GM06990 (cell line): ENCODE measurements at places on chromosomes 16 and 17.

GRCh38 chr17:28725660-28726225 lies 290 bp downstream of the TLCD1 start:
- no peak for DNase-seq

DNA sequence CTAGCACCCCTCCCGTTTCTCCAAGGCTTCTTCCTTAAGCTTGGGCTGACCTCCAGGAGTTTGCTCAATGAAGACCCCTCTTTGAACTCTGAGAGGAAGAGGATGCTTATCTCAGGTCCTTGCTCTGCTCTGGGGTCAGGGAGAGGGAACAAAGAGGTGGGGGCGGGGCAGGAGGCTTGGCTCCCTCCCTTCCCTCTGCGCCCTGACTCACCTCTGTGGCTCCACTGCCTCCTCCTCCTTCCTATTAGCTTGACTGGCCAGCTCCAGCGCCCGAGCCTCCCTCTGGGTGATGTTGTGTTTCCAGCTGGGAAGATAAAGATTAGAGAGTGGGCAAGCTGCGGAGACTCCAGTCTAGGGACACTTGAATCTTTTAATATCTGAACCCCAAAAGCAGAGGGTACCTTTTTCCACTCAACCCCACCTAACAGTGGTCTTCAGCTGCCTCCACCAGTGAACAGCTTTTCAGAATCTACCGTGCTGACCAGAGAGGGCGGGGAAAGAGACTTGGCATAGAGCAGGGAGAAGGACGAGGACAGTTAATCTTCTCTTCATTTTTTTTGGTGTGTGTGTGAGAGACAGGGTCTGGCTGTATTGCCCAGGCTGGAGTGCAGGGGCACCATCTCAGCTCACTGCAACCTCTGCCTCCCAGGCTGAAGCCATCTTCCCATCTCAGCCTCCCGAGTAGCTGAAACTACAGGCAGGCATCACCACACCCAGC lies 6.7 kb downstream of the GIP start:
- DNase-seq: no peak

- DNase-seq: no peak
These were observed 14.3 kb downstream of the PRCD start for GRCh38 chr17:76554131-76554530.

DNA sequence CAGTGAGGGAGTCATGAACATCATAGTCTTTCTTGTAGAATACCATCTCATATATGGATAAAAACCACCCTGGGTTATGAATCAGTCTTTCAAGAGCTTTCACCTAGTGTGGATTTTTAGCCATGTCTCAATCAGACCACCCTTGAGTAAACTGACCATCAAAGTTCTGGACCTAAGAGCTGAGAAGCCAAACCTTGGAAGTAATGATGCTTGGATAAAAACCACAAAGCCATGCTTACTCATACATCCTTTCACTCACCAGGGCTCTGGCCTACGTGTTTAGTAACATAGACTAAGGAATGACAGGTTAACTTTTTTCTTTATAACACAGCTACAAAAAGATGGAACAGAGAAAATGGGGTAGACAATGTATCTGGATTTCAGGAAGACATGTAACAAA lies 167.2 kb downstream of the STX8 start:
- no peak for DNase-seq

DNA sequence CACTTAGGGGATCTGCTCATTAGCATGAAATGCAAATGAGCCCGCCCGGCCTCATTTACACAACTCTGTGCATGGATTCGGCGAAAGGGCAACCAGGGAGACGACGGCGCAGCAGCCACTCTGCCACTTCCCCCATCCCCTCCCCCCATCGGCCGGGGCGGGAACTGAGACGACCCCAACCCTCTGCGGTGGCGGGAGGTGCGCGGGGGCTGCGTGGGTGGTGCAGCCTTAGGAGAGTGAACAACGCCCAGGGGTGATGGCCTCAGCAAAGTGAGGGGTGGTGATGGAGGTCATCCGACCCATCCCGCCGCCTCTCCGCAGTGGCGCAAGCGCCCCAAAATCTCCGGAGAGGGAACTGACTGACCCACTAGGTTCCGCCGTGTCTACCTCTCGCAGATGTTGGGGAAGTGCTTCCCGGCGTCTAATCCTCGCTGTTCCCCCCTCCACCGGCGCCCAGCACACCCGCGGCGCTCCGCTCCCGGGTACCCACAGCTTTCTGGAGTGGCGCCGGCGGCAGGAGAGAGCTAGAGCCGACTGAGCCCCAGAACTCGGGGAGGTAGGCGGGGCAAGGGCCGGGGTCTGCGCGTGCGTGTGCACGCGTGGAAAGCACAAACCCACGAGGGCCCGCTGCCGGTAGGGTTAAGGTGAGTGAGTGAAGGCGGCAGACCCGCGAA lies 1.4 kb upstream of the CACNA1G start:
- DNase-seq: no peak

DNA sequence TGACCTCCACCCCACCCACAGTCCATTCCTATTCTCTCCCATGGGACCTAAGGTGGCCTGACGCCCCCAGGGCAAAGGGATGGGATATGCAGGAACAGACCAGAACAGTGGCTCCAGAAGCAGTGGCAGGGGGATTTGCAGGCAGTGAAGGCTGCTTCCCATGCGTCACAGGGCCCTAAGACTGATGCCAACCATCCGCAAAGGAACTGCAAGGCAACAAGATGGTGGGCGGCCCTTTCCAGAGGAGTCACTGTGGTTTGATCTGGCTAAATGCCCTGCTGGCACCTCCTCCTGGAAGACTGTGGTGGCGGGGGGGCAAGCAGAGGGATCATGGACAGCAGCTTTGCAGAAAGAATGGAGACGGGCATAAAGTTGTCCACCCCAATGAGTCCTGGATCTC lies 4.4 kb upstream of the SLC39A11 start:
- DNase-seq: no peak

DNA sequence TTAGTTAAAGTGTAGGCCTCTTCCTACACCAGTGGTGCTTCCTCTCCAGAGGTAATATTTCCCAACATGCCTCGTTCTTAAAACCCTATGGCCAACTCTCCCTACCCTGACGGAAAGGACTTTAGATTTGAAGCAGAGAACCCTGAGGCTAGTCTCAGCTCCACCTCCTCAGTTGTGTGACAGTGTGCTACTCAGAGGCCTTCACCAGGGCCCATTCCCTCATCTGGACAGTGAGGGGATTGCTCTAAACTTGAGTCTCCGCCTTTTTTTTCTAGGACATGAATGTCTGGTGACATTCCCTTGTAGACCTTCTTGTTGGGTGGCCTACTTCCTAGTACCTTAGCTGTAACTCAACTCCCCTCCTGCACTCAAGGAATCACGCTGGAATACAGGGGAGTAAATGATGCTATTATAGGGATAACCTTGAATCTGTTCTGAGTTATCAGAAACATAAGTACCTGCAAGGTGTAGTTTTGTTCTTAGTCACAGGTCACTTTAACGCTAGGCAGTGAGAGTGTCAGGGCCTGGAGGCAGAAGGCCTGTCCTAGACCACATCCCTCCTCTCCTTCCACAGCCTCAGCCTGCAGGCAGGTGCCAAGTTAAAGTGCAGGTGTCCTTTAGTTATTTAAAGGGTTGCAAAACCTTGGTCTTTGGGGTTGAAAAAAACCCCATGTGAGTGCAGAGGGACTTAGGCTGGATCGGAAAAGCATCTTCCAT lies 26.9 kb downstream of the LDHD start:
- no peak for DNase-seq

DNA sequence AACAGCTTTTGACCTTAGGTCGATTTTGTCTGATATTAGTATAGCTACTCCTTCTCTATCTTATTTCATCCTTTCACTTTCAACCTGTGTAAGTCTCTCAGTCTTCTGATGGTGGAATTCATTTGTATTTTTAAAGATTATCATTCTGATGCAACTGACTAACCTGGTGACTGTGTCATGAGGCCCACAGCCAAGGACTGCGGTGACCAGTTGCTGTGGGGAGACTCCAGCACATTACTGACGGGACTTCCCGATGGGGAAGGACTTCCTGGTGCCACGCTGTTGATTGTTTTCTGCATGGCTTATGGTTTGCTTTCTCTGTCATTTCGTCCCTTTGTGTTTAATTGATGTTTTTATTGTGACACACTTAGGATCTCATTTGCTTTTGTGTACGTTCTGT lies 34.2 kb downstream of the RMI2 start:
- DNase-seq: peak; percentile 72

DNA sequence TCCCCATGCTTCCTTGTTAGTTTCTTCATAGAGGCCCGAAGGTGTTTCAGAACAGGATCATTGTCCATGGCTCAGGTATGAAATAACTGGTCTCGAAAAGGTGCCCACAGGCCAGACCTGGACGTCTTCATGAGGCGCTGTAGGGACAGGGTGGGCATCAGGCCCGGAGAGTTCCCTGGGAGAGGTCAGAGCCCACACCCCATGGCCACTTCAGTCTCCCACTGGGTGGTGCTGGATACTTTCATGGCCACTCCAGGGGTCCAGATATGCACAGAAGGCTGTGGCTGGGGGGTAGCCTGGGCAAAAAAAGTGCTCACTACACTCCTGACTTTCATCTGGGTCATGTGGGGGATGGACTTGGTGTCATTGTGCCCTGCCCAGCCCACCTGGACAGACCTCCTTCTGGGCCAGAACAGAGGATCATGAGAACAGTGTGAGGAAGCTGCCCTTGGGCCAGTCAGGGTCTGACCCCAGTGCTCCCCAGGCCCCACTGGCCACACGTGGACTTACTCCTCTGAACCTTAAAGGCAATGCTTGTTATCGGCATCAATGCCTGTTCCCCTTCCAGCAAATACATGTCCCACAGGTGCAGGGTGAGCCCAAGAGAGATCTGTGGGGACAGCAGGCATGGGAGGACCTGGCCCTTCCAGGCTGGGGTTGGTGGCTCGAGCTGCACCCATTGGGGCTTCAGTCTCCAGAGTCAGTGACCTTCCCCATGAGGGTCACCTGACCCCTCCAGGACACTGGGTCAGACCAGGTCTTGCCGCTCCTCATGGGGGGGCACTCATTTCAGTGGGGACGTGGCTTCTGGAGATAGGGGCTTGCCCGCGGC lies 36.9 kb downstream of the LGALS9 start:
- no peak for DNase-seq

GRCh38 chr17:4161967-4162305 lies 18.9 kb downstream of the CYB5D2 start:
- DNase-seq: no peak

DNA sequence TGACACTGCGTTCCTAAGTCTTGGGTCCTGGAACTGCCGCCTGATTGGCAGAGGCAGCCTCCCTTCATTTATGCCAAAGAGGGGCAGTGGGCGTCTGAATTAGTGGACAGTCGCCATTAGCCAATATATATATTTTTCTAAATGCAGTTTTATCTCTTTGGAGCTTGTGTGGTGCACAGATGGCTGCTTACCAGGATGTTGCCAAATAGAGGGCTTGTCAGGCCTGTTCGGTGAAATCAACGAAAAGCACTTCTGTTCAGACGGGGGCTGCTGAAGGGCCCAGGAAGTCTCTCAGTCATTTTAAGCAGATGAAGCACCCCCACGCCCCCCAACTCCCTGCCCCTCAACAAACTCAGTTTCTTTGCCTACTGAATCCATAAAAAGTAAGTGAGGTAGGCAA lies 66.0 kb downstream of the RAP1GAP2 start:
- DNase-seq: no peak

DNA sequence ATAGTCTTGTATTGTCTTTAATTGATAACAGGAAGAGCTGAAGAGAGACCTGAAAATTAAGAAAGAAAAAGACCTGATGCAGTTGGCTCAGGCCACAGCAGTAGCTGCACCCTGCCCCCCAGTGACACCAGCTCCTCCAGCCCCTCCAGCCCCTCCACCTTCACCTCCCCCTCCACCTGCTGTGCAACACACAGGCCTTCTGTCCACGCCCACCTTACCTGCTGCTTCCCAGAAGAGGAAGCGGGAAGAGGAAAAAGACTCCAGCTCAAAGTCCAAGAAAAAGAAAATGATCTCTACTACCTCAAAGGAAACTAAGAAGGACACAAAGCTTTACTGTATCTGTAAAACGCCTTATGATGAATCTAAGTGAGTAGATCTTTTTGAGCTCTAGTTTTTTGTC lies 36.8 kb downstream of the C17orf58 start:
- no peak for DNase-seq

GRCh38 chr17:70862295-70862694 lies 693.0 kb downstream of the KCNJ2 start:
- no peak for DNase-seq

DNA sequence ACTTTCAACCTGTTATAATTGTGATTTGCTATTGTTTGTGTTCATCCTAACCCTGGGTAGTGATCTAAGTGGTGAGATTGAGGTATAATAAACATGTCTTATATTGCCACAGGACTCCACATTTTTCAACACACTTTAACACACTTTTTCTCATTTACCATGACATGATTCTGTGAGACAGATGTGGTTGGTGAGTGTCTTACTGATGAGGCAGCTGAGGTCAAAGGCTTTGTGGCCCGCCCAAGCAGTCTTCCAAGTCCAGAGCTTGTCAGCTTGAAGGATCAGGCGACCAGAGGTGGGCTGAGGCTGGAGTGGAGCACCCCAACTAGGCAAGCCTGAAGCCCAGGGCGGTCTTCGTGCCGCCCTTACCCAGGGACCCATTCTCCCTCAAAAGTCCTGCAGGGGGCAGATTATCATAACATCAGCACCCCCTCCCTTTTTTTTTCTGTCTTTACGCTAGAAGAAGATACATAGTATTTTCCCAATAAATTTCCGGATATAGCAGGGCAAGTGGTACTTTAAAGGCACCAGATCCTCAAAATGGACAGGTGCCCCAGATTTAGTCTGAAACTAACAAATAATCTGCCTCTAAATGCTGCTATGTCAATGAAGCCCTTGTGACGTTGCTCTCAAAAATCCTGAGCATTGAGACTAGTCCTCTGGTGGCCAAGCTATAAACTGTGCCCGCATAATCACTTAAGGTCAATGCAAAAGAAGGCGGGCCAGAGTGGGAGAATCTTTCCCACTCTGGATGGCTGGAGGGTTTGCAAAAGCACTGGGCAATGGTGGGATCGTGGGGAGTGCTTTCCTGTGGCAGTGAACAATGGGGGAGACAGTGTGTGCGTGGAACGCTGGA lies 21.1 kb downstream of the KCTD19 start:
- DNase-seq: no peak

DNA sequence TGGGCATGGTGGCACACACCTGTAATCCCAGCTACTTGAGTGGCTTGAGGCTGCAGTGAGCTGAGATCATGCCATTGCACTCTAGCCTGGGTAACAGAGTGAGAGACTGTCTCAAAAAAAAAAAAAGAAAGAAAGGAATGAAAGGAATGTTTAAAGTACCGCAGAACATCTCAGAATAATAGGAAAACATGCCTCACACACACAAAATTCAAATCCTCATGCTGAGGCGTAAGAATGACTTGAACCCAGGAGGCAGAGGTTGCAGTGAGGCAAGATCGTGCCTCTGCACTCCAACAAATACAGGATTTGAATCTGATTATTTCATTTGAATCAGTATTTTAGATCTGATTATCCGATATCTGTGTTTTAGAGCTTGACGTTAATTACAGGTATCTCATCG lies 21.3 kb upstream of the GAA start:
- no peak for DNase-seq

DNA sequence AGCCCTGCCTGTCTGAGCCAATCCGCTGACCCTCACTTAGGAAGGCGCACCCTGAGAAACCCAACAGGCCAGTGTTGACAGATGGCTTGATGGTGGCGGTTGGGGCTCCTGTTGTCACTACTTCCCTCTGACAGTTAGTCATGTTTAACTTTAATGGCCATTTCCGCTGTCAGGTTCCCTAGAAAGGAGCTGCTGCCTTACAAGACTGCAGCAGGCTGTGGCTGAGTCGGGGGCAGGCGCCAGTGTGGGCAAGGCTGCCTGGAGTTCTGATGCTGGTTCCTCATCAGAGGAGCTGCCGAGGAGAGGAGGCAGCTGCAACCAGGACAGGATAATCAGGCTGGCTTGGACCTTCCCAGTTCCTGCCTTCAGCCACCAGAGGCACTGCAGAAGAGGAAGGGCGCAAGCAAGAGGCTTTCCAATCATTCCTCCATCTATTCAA lies 223.2 kb upstream of the DYNLRB2 start:
- no peak for DNase-seq

GRCh38 chr16:2979669-2980226 lies 498 bp downstream of the PKMYT1 start:
- DNase-seq: no peak
